ENCODE measurements at places on chromosomes 6 and 20. TPM values are rescaled to one million over a fixed set of nuclear protein-coding genes. Genes with fewer than 3 reads are reported as not detected.

The MPIG6B gene
- polyA plus RNA-seq = 0.08 TPM

The COX4I2 gene
- polyA plus RNA-seq = not detected

The GPR63 gene
- polyA plus RNA-seq = 0.12 TPM

The GRM1 gene
- polyA plus RNA-seq = not detected

The F13A1 gene
- 0.16 TPM for polyA plus RNA-seq

The CLVS2 gene
- not detected for polyA plus RNA-seq

The ZFP64 gene
- 11.1 TPM for polyA plus RNA-seq

The TNFAIP3 gene
- 127 TPM for polyA plus RNA-seq

The E2F3 gene
- 13.1 TPM for polyA plus RNA-seq

The ADGRG6 gene
- not detected for polyA plus RNA-seq

The TNXB gene
- not detected for polyA plus RNA-seq

The FNDC1 gene
- polyA plus RNA-seq = not detected

The ADGRF5 gene
- polyA plus RNA-seq = not detected

The DPM1 gene
- 65.6 TPM for polyA plus RNA-seq

Measured in CD8-positive, alpha-beta memory T cell (primary cell).